ENCODE measurements at places on chromosomes 16 and 17. TPM values are rescaled to one million over a fixed set of nuclear protein-coding genes. Genes with fewer than 3 reads are reported as not detected.

GRCh38 chr17:51507444-51507843, 247.1 kb downstream of the UTP18 start:
- no peak for DNase-seq

DNA sequence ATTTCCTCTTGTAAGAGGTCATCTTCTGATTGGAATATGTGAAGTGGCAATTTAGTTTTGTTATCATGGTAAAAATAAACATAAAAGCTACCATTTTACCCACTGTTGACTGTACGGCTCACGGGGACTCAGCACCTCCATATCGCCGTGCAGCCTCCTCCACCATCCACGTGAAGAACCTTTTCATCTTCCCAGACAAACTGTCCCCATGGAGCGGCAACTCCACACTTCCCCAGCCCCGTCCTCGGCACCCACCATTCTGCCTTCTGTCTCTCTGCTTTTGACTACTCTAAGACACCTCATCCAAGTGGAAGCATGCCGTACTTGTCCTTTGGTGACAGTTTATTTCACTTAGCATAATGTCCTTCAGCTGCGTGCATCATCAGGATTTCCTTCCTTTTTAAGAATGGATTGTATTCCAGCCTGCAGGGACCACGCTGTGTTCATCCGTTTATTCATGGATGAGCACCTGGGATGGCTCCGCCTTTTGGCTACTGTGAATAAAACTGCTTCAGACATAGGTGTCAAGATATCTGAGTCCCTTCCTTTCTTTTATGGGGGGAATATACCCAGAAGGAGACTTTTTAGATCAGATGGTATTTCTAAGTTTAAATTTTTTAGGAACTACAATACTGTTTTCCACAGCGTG, 14.3 kb downstream of the FBXO31 start:
- DNase-seq: no peak

DNA sequence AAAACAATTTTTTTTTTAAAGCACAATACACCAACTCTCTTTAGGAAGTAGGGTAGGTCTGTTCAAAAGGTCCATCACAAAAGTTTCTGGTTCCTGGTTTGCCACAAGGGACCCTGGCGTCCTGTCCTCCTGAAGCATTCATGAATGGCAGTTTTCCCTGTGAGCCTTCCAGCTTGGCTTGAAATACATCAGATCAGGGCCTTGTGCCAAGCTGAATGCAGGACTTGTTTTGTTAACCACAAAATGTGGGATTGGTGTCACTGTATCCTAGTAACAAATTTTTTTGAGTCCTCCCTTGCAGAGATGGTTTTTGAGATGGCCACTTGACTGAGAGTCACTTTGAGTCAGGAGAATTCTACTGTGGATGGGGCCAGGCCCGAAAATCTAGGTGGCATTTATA, 3.9 kb downstream of the GNAO1 start:
- DNase-seq: no peak

DNA sequence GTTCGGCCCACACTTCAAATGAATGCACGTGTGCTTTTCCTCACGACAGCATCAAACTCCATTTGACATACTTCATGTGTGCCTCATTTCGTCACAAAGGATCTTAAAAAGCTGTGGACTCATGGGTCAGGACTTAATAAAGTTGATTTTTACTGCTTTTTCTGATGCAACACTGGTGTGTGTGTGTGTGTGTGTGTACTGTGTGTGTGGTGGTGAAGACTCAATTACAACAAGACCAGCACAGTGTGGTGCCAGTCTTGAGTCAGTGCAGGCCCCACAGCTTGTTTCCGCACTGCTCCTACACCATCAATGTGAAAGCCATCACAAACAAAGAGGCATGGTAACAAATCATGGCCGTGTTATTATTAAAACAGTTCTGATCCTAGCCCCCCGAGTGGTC, 17.7 kb downstream of the CDIP1 start:
- no peak for DNase-seq

DNA sequence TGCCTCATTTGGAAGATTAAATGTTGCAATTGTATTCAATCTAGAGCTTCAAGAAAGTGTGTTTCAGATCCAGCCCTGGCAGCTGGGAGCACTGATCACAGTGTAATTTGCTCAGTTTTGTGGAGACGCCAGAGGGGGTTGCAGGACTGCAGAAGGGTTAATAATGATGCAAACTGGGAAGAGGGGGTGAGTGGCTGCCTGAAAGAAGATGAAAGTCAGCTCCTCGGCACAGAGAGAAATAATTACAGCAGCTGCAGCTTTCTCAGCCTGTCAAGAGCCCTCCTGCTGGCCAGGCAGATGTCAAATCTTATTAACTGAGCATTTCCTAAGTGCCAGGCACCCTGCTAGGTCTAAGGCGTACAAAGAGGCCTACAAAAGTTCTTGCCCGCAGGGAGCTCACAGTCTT, 97.7 kb downstream of the ZNF18 start:
- DNase-seq: no peak

DNA sequence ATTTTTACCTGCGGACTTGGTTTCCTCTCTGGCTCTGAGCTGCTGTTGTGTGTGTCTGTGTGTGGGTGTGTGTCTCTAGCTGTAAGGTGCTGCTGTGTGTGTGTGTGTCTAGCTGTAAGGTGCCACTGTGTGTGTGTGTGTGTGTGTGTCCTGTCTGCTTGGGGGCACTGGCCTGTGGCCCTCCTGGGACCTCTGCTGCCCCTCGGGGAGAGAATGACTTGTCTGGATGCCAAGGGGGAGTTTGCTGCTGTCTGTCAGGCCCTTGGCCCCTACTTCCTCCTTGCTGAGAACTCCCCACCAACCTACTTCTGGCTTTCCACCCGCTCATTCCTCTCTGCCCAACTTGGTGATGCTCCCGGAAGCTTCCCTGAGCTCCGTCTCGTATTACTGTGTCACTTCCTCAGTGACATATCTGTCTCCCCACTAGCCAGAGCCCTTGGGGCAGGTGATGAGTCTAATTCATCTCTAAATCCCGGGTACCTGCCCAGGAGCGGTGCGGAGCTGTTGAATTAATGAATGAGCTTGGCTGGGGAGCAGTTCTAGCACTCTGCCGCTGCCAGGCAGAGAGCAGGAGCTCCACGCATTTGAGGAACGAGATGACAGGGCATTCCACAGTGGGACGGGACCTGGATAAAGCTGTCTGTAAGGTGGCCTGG, 3.5 kb upstream of the LASP1NB start:
- DNase-seq: no peak

DNA sequence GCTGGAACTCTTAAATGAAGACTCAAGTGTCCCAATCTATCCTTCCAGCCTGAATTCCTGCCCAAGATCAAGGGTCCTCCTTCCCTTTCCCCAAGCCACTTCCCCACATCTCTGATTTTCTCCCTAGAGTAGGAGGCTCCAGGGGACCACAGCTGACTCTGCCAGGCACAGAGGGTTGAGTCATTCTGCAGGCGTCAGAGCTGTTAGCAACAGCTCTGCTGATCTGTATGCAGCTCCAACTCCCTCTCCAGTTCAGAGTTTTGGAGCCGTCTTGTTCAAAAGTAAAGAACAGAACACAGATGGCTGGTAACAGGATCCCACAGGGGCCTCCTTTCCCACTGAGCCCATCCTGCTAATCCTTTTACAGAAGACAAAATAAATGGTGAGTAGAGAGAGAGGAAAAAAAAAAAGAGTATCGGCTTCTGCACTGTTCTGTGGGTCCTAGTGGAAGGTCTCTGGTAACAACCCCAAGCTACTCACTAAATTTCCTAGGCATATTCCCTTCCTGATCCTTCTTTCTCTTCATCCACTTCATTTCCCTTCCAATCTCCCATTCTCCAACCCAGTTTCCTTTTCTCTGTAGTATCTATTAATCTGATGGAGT, 13.4 kb upstream of the TAOK1 start:
- no peak for DNase-seq

GRCh38 chr16:24132797-24133155, 123.4 kb upstream of the CACNG3 start:
- DNase-seq: no peak

- DNase-seq: no peak
These were observed 22.9 kb downstream of the CLUH start for GRCh38 chr17:2688351-2689342.

GRCh38 chr16:1208239-1208830, 16.7 kb downstream of the TPSG1 start:
- no peak for DNase-seq

GRCh38 chr17:56064506-56064905, 88.8 kb upstream of the ANKFN1 start:
- no peak for DNase-seq

DNA sequence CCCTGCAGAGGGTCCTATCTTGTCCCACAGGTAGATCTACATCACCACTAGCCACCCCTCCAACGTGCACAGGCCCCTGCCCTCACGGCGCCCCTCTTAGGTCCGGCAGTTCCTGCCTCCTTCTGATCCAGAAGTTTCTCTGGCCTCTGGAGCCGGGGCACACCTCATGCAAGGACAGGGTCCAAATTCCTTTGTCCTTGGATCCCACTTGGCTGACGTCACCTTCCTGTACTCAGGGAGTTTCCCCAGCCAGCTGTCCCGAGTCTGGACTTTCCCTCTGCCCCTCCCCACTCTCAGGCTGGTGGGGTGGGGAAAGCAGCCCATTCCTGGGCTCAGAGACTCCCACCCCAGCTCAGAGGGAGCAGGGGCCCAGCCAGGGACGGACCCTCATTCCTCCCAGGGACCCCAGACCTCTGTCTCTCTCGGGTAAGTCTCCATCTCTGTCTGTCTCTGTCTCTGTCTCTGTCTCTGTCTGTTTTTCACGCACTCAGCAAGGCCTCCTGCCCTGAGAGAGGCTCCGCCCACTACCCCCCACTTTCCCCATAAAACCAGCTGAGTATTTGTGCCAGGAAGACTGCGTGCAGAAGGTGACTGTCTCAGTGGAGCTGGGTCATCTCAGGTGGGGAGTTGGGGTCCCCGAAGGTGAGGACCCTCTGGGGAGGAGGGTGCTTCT, at the start of gene IL32:
Gene IL32, plus strand, starts transcription at position 572 of the 673 bp plus-strand sequence. CDS start 172 bp downstream, outside the sequence.
- DNase-seq: no peak

DNA sequence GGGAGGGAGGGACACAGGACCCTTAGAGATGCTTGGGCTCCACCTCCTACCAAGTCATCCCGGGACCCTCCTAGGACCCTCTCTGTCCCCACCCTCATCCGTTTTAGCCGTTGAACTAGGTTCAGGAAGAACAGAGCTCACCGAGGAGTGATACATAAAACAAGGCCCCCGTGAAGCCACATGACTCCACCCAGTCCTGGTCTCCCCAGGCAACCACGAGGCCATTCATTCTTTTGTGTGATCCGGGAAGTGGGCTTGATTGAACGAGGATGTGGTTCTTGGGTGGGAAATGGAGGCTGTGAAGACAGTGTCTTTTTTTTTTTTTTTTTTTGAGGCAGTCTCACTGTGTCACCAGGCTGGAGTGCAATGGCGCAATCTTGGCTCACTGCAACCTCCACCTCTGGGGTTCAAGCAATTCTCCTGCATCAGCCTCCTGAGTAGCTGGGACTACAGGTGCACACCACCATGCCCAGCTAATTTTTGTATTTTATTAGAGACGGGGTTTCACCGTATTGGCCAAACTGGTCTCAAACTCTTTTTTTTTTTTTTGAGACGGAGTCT, 14.8 kb downstream of the TRARG1 start:
- no peak for DNase-seq

DNA sequence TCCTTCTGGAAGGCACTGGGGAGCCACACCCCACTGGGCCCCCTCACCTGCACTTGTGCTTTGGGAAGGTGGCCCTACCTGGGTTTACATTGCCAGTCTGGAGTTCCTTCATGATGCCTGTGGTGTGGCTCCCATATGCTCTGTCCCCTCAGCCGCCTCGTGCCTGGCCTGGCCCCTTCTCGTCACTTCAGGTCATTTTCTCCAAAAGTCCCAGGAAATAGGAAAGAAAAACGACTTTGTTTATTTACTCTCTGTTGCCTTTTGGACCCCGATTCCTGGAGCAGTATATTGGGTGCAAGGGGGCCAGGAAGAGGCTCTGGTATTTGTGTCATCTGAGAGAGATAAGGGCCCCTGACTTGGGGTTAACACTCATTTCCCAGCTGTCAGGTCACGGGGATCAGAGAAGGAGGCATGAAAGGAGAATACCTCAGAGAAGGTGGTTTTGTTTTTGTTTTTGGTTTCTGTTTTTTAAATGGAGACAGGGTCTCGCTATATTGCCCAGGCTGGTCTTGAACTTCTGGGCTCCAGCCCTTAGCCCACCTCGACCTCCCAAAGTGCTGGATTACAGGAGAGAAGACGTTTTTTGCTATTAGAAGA, 4.7 kb downstream of the SOCS3 start:
- no peak for DNase-seq

DNA sequence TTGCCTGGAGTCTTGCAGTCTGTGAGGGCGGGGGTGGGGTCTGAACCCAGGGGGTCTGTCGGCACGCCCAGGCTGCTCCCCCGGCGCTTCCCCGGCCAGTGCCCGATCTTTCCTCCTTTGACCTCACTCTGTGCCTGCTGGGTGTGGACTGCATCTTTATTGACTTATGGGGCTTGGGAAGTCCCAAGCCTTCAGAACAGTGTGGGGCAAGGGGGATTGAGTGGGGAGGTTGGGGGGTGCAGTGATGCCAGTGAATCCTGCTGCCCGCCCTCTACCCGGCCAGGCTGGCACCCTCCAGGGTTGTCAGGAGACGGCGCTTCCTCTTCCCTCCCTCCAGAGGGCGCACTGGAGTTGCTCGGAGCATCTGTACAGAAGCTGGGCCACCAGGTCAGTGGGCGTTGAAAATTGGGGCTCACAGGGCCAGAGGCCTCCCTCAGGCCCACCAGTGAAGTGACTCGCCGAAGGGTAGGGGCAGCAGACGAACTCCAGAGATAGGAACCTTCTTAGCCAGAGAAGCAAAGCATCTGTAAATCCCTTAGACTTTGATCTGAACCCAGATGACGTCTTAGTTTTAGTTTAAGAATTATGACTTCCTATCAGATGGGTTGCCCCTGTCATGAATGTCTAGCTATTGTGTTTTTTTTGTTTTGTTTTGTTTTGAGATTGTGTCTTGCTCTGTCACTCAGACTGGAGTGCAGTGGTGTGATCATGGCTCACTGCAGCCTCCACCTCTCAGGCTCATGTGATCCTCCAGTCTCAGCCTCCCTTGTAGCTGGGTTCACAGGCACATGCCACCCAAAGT, 184.8 kb upstream of the CIBAR2 start:
- no peak for DNase-seq

DNA sequence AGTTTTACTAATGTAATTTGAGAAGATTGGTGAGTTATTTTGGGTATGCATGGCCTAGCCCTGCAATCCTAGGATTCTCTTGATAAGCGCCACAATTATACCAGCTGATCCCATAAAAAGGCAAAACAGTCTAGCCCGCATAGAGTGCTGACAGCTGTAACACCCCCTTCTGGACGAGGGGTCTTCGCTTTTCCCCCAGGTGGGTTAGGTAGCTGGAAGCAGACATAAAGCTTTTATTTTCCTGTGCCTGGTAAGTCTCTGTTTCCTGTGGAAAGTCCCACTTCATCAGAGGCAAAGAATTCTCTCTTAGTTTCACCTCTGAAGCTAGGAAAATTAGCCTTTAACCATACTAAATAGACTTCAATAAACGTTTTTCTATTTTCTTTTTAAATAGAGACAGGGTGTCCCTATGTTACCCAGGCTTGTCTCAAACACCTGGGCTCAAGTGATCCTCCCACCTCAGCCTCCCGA, 108.3 kb downstream of the YPEL2 start:
- no peak for DNase-seq

MAP2K3 gene
- 55.2 TPM for total RNA-seq

KRTAP2-1 gene
- not detected for total RNA-seq

KCNG4 gene
- total RNA-seq: not detected

RAI1 gene
- total RNA-seq: 117 TPM

C17orf50 gene
- total RNA-seq: not detected

CD300LB gene
- 0.49 TPM for total RNA-seq

HCRT gene
- total RNA-seq: not detected

PIRT gene
- not detected for total RNA-seq

SNN gene
- 23.6 TPM for total RNA-seq

FAM171A2 gene
- 0.78 TPM for total RNA-seq

PLLP gene
- 34.3 TPM for total RNA-seq

TAC4 gene
- total RNA-seq: not detected

STARD3 gene
- total RNA-seq: 64.4 TPM

TPSD1 gene
- total RNA-seq: 5.0 TPM

Measured in ureter (tissue), 1 donor.